ENCODE measurements at places on chromosomes 16 and 17. TPM values are rescaled to one million over a fixed set of nuclear protein-coding genes. Genes with fewer than 3 reads are reported as not detected.

- peak; percentile 33 for DNase-seq
Observed at GRCh38 chr17:36705874-36706731, 104.7 kb downstream of the MRM1 start.

Gene TMEM238L
- total RNA-seq, result not detected

Gene HSDL1
- 21.8 TPM for total RNA-seq

GRCh38 chr17:72466606-72467005, 345.8 kb downstream of the SOX9 start:
- DNase-seq, result no peak

GRCh38 chr16:87119168-87119567, 198.0 kb downstream of the C16orf95 start:
- DNase-seq, result no peak

Gene BTBD17
- not detected for total RNA-seq

- DNase-seq, result no peak
Observed at GRCh38 chr17:67833946-67834631, 8.8 kb downstream of the BPTF start.

DNA sequence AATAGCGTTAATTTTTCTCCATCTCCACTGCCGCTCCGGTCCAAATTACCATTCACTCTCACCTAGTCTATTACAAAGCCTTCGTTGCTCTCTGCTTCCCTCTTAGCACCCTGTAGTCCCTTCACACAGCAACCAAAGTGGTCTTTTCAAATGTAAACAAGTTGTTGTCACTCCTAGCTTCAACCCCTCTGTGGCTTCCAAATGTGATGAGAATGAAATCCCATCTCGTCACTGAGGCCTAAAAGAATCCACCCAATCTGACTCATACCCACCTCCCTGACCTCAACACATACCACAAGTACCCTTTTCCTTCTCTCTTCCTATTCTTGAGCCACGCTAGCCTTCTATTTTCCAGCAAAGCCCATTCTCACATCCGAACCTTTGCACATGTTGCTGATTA, 2.2 kb upstream of the PELP1 start:
- peak; percentile 43 for DNase-seq

DNA sequence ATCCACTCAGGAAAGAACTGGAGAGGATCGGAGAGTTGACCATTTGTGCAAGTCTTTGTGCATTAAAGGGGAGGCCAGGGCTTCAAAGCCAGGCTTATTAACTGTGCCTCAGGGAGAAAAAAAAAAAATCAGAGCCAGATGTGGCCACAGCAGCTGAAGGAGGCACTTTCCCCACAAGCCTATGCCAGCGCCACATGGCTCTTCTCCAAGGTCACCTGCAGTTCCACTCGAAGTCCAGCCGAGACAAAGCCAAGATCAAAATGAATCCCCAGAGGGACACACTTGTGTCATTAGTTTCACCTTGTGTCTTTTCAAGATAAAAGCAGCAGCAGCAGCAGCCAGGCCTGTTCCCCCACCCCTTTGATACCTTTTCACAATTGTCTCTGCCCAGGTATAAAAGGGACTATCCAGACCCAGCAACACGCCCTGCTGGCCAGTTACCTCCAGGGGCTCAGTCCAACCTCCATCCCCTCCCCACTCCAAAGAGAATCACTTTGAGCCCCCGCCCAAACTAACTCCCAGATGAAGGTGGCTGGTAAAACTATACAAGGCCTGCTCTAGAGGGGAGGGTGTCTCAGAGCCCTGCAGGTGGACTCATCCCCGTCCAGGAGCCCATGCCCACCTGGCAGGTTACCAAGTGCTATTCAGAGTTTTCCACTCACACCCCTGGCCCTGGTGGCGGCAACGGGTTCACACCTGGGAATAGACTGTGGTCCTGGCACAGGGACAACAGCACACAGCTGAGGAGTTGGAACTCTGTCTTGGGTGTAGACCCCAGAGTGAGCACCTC, 29.2 kb downstream of the AXIN2 start:
- no peak for DNase-seq

- peak; percentile 27 for DNase-seq
Observed at GRCh38 chr16:81357711-81358260, 43.0 kb downstream of the GAN start.

DNA sequence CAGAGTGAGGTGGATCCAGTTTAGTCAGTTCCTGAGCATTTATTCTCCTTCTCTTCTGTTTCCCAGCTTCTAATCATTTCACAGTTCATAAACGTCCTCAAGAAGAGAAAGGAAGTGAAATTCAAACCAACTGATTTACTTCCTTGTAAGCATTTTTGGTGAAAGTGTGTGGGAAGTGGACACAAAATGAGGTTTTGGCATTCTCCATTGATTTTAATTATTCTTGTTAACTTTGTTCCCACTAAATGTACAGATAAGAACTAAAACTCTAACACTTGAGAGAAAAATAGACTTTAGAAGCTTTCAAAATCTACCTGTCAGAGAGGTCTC, 42.7 kb upstream of the CORO6 start:
- DNase-seq, result no peak

Gene SPEM1
- total RNA-seq, result not detected

Gene WNT9B
- not detected for total RNA-seq

GRCh38 chr16:31052114-31052513, 18.8 kb downstream of the STX4 start:
- peak; percentile 92 for DNase-seq

- no peak for DNase-seq
Observed at GRCh38 chr17:64172510-64172909, 42.6 kb upstream of the ERN1 start.

GRCh38 chr16:67415872-67416793, at the start of gene ZDHHC1:
TSS of gene ZDHHC1 (minus strand) at chr16:67416477. CDS start at chr16:67407775, 8,702 bp downstream.
- DNase-seq, result peak; percentile 74

DNA sequence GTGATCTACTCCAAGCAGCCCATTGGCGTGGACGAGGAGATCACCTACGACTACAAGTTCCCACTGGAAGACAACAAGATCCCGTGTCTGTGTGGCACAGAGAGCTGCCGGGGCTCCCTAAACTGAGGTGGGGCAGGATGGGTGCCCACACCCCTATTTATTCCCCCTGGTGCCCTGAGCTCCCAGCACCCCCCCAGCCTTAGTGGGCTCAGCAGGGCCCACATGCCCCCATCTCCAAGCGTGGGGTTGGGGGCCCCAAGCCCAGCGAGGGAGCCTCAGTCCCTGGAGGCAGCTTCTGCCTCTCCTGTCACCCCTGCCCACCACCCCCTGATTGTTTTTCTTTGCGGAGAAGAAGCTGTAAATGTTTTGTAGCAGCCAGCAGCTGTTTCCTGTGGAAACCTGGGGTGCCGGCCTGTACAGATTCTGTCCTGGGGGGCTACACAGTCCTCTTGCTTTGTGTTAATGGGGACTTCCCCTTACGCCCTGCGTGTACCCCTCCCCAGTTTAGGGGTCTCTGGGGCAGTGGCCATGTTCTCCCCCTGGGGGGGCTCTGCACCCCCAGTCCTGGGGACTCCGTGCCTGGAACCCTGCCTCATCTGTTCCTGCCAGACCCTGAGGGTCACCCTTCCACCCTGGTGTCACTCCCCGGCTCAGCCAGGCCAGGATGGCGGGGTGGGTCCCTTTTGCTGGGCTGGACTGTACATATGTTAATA, 953 bp upstream of the HSD3B7 start:
- DNase-seq, result no peak

Gene NUDT21
- 64.2 TPM for total RNA-seq

- DNase-seq, result peak; percentile 92
Observed at GRCh38 chr17:40854175-40854814, 12.7 kb downstream of the KRT12 start.

Gene DNAAF8
- 0.26 TPM for total RNA-seq

GRCh38 chr17:57597531-57598453, 147.3 kb downstream of the CCDC182 start:
- peak; percentile 71 for DNase-seq

DNA sequence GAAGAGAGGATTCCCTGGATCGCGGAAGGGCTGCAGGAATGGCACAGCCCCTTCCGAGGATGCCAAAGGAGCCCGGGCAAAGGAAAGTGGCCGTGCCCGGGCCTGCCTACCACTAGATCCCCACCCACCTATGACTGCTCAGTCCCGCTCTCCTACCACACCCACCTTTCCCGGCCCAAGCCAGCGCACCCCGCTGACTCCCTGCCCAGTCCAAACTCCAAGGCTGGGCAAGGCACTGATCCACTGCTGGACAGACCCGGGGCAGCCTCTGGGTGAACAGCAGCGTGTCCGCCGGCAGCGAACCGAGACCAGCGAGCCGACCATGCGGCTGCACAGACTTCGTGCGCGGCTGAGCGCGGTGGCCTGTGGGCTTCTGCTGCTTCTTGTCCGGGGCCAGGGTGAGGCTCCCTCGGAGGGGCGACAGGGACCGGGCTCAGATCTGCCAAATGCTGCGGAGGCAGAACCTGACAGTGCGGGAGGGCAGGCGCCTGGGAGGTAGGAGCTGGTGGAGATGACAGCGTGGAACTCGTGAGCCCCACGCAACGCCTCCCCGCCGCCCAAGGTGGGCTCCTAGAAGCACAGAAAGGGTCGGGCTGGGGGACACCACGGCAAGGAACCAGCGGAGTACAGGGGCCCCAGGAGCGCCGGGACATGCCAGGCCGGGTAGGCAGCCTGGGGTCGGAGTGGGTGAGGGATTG, at the start of gene CES2:
CES2 (plus strand) TSS at position 203 of the 698 bp plus-strand sequence; CDS start at position 323, 120 bp downstream.
- DNase-seq, result peak; percentile 39

Gene ABCA8
- total RNA-seq, result 47.2 TPM

- DNase-seq, result peak; percentile 64
Observed at GRCh38 chr16:2482708-2483534, 8.0 kb downstream of the TBC1D24 start.

DNA sequence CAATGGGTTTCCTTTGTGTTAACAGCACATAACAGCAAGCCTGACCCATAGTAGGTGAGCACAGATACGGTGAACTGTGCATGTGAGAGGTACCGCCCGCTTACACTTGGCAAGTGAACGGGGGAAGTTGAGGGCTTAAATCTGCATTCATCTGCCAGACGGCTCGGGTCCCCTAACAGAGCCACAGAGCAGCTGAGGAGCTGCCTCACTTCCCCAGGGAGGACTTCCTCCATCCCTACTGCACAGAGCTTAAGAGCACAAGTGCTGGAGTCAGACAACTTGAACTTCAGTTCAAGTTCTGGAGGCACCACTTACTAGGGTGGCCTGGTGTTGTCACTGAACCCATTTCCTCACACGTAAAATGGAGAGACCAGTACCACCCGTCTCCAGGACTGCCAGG, 13.4 kb downstream of the RAB5C start:
- no peak for DNase-seq

GRCh38 chr17:81090361-81091136, 55.6 kb downstream of the BAIAP2 start:
- peak; percentile 84 for DNase-seq

Gene COIL
- 11.8 TPM for total RNA-seq

Gene ABCC12
- not detected for total RNA-seq

DNA sequence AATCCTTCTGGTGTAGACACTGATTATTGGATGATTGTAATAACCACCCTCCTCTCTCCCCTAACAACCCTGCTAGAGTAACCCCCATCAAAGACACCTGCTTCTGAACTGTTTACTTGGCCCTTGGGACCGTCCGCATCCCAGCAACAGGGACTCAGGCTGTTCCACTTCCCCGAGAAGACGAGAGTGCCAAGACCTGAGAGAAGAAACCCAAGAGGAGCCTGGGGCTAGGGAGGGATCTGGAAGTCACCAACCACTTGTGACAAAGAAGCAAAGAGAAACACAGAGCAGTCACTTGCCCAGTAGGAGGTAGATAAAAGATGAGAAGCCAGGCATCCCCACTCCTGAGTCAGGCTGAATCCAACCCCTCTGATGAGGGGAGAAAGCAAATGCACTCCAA, 84.3 kb downstream of the CDH11 start:
- no peak for DNase-seq

GRCh38 chr17:69729944-69730343, 315.4 kb downstream of the MAP2K6 start:
- peak; percentile 39 for DNase-seq

Gene RNF227
- total RNA-seq, result 1.8 TPM

DNA sequence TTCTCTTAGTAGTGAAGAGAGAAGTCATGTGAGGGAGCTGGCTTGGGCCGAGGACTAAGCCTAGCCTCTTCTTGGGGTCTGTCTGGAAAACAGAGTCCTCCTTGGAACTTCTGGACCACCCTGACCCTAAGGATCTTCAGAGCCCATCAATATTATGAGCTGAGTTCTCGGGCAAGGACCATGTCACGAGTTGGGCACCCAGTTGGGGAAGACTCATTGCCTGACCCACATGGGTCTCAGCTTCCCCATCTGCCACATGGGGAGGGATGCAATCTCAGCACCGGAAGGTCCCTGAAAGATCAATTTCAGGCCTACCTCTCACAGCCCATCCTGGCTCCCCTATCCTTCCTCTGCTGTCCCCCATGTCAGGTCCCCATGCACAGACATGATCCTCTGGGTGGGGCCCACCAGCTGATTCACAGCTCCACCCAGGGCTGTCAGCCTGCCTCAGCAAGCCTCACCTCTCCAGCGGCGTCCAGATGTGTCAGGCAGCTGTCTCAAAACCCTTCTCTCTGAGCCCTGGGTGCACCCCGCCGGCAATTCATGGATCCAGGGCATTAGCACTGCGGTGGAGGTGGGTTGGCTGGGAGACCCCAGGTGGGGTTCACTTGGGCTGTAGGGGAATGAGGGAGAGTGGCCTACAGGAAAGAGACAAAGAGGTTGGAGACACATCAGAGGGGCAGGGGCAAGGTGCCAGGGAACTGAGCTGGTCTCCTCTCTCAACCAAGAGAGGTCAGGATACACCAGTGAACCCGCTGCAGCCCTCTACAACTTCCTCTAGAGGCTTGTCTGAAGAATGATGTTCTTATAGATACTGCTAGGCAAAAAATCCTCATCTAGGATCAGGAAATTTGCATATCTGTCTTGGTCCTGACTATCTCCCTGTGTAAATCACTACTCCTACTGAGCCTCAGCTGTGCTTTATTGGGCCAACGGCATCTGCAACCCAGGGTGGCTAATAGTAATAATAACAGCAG, 1.8 kb downstream of the NLRP1 start:
- DNase-seq, result no peak

DNA sequence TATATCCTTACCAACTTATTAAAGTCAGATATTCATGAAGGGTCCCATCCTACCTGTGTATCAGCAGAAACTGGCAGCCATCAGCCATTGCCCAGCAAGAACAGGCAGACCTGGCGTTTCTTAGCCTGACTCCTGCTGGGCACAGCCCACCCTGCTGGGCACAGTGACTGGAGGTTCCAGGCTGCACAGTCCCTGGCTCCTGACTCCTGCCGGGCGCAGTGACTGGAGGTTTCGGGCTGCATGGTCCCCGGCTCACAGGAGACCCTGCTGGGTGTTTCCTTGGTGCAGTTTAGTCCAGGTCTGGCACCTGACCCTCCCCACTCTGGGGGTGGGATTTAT, 6.7 kb downstream of the TIMM22 start:
- DNase-seq, result no peak

DNA sequence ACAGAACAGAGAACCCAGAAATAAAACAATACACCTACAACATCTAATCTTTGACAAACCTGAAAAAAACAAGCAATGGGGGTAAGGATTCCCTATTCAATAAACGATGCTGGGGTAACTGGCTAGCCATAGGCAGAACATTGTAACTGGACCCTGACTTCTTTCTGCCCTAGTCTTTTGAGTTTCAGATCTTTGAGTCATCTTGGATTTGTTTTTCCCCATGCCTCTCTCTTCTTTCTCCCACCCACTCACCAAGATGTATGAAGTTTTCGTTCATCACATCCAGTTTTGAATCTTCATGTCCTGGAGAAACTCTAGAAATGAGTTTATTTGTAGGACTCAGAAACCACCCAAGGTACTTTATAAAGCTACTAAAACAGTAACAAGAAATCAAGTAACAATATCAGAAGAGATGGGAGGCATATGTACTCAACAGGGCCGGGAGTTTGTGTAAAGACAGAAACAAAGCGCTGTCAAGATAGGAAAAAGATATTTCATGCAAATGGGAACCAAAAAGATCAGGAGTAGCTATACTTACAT, 39.0 kb downstream of the HSD17B2 start:
- DNase-seq, result no peak
